ENCODE measurements at places on chromosomes 7 and 10.

GRCh38 chr10:78756604-78757343, 312.0 kb upstream of the ZMIZ1 start:
- DNase-seq = peak; percentile 24

- no peak for DNase-seq
Measured at GRCh38 chr10:71622154-71622526, 97.4 kb downstream of the C10orf105 start.

DNA sequence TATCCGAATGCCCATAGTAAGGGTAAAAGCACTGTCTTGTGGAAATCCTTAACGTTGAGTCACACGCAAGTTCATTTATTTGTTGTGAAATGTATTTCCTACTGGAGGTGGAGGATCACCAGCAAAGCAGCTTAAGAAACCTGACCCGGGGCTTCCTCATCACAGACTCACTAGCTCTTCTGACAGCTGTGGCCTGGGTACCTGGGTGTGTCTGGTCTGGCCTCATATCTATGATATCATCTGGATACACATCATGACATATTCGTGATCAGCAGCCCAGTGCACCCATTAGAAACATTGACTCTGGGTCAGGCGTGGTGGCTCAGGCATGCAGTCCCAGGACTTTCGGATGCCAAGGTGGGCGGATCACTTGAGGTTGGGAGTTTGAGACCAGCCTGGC, 8.8 kb downstream of the DRGX start:
- no peak for DNase-seq

DNA sequence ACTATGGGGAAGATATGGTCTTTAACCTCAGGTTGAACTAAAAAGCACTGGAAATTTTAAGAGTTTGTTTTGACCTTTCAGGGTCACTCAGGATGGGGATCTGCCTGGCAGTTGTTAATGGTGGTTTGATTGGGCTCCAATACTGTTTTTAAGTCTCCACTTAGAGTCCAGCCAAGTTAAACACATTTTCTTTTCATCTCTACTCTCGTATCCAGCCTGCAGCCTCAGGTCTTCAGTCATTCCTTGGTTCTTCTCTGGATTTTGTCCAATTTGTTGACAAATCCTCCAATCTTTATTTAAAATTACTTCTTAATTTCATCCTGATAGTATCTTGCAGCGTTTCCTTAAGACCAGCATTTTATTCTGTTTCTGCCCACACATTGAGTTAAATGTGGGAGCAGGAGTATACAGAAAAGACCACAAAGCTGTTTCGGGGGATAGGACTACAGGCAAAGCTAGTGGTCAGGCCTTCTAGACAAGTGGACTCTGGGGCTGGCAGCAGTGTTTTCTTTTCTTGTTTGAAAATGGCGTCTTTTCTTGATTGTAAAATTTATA, 133.2 kb upstream of the INHBA start:
- no peak for DNase-seq
